ENCODE measurements at places on chromosomes 7 and 10.

GRCh38 chr7:131948434-131949053 is 392.1 kb upstream of the PODXL start:
- DNase-seq = no peak

DNA sequence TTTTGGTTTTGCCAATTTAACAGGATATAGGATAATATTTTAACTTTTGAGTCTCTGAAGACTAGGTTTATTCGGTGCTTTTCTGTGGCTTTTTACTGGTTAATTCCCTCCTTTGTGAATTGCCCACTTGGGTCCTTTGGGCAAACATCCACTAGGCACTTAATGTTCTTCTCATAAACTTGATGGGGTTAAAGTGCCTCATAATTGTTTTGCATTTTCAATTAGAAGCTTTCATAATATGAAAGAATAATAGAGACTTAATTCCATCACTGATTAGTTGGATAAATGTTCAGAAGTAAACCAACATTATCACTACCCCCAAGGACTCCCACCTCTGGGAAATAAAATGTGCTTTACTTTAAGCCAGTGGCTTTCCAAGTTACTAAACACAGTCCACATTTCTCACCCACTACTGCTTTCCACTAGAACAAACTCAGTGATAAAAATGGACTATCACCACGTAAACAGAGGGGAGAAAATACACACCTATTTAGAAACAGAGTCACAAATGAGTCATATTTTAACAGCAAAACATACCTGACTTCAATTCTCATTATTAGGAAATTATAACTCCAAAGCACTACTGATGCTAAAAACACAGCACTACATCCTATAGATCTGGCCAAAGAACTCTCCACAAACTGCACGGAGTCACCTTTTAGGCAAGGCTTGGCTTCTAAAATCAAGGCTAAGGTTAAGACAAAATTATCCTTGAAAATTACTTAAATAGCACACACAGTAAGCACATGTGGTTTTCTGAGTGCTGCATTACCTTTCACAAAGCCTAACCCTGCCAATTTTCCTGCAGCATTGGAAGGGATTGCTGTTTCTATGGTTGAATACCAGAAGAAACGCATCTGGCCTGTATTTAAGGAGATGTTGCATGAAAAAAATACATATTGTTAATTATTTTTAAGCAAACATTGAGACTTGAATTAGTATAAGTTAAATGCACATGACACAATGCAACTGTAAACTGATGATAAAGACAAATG is 41.2 kb downstream of the PARD3 start:
- DNase-seq = peak; percentile 32

DNA sequence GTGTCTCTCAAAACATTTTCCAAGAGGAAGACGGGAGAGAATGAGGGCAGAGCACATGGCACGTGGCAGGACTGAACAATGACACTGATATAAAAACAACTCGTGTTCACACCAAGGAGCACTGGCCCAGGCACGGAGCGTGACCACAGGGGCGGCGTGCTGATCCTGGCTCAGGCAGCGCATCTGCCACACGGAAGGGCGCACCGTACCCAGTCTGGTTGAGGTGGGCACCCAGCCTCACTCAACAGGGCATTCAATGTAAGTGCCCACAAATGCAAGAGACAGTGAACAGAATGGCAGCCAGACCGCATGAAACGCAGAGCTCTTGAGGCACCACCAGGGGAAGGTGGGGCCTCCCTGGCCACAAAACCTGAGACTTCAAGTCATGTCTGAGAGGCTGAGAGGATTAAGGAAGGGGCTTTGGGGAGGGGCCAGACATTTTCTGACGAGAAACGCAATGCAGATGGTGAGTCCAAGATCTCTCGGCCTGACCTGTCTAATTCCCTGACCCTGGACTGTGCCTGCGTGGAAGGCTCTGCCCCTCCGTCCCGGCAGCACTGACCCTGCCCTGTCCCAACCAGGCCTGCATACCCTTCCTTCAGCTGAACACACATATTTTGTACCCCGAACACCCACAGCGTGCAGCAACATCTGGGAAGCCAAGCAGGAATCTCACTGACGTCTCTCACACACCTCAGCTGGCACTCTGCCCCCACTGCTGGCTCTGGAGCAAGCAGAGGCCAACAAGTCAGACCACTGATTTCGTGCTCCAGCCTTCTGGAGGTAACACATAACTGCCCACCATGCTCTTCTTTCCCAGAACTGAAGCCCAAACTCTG is 35.5 kb downstream of the VOPP1 start:
- no peak for DNase-seq

- no peak for DNase-seq
Observed at GRCh38 chr10:17092216-17092944, 37.2 kb downstream of the CUBN start.

- DNase-seq = peak; percentile 30
Observed at GRCh38 chr7:3300221-3300650, 816 bp upstream of the SDK1 start.

DNA sequence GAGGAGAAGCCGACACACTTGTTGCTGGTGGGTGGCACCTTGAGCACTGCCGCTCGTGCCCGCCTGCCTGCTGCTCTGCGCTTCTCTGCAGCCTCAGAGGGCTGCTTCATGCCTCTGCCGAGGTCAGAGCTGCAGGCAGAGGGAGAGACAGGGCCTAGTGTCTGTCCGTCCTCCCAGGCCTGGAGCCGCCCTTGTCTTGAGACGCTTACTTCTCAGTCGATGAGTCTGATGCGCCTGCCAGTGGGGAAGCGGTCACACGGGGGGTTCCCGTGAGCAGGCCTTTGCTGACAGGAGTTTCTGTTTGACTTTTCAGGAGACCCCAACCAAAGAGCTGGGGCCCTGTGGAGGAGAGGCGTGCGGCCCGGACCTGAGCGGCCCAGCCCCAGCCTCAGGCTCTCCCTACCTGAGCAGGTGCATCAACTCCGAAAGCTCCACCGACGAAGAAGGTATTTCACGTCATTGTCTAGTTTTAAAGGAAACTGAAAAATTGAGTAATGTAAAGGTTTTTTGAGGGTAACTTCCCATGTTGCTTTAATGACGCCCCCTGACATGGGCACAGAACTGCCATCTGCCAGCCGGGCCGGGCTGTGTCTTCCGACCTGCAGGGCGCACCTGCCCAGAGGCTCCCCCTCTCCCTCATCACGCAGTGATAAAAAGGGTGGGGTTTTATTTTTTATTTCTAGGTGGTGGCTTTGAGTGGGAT is 7.8 kb upstream of the BHLHA15 start:
- DNase-seq = no peak
